Erythroblast (primary cell): ENCODE measurements at places on chromosomes 3 and 15.

DNA sequence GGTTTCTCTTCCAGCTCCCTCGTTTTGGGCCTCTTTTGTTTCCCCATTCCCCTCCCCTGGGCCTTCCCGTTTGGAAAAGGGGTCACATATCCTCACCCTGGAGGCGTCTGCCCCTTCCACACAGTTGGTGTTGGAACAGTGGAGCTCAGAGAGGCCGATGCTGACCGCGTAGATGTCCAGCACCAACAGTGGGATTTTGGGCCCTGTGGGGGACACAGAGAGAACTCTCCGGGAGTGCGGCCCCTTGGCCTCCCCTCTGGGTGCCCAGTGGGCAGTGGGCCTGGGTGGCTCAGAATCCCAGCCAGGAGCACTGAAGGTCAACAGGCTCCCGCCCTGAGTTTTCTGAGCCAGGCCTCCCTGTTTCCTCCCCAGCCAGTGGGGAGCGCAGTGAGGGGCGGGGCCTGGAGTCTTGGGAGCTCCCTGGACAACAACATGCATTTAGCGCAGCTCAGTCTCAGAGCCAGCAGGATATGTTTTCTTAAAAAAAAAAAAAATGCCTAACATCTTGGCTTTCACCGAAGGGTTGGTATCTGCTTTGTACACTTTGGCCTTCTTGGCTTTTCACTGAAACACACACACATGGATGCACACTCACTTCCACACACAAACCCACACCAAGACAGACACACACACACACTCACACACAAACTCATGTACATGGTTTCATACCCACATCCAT is 670 bp upstream of the ISLR start:
- no peak for DNase-seq

DNA sequence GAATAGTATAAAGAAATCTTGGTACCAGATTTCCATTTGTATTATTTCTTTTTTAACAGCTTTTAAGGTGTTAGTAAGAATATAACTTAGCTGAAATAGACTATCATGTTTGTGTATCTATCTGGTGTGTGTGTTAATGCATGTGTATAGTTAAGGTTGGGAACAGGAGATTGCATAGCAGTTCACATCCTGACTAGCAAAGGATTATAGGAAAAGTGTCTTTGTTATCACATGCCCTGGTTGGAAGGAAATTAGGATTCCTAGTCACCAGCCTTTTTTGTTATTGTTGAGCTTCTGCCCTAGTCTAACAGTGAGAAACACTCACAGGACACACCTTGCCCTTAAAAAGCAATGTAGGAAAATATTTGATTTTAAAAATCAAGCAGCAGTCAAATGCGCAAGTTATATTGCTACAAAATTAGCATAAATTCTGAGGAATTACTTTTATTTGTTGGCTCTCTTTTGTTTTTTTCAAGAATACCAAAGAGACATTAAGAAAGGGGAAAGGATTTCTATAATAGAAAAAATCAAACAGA is 58.2 kb downstream of the SETD5 start:
- DNase-seq = no peak

GRCh38 chr3:116087426-116087825 is 357.9 kb downstream of the LSAMP start:
- DNase-seq = no peak

GRCh38 chr3:1532935-1533606 is 440.2 kb downstream of the CNTN6 start:
- DNase-seq = no peak

GRCh38 chr3:154616298-154616697 is 186.3 kb upstream of the GPR149 start:
- DNase-seq = no peak

DNA sequence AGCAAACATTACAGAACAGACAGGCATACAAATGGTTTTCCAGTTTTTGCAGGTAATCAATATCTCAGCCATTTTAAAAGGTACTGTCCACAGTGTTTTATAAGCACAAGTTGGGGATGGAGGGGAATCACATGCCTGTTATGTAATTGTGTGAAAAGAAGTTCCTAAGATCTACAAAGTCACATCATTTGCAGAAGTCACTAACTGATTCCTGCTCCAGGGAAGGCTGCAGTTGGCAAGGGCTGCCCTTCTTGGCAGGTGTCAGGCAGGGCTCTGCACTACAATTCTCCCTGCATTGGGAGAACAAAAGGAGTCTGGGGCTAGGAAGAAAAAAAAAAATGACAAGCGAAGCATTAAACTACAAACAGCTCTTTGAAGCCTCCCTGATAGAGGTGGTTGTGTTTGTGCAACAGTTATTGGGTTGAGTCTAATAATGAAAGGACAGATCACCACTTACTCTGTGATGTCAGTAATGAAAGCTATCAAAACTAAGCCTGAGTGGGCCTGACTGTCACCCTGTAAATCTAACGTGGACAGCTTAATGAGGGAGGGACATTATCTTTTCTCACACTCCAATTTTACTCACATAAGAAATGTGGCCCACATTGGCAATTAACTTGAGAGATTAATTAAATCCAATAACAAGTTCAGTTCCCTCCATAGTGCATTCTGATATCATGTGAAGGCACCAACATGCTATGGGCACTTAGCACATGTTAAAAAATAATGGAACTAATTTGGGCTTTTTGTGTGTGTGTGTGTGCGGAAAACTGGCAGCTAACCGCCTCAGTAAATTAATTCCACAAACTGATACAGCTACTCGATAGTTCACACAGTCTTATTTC is 242.9 kb downstream of the FHIT start:
- DNase-seq = no peak

- no peak for DNase-seq
These were observed 17.3 kb upstream of the BSN start for GRCh38 chr3:49536875-49537533.

DNA sequence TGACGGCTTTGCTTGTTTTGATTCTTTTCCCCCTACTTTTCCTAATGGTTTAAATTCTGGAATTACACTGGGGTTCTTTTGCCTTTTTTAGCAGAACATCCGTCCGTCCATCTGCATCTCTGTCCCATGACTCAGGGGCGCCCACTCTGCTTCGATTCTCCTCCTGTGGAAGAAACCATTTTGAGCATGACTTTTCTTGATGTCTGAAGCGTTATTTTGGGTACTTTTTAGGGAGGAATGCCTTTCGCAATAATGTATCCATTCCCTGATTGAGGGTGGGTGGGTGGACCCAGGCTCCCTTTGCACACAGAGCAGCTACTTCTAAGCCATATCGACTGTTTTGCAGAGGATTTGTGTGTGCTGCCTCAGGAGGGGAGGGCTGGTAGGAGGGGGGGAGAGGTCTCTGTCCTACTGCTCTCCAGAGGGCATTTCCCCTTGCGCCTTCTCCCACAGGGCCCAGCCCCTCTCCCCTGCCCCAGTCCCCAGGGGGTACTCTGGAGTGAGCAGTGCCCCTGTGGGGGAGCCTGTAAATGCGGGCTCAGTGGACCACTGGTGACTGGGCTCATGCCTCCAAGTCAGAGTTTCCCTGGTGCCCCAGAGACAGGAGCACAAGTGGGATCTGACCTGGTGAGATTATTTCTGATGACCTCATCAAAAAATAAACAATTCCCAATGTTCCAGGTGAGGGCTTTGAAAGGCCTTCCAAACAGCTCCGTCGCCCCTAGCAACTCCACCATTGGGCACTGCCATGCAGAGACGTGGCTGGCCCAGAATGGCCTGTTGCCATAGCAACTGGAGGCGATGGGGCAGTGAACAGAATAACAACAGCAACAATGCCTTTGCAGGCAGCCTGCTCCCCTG is 19.5 kb upstream of the BSN start:
- DNase-seq = no peak

GRCh38 chr3:130442284-130442683 is 74.7 kb upstream of the COL6A6 start:
- no peak for DNase-seq

GRCh38 chr15:95635666-95636065 is 694.8 kb upstream of the NR2F2 start:
- no peak for DNase-seq

GRCh38 chr3:65015711-65016110 is 327.9 kb upstream of the ADAMTS9 start:
- no peak for DNase-seq

GRCh38 chr3:88019024-88019423 is 39.8 kb downstream of the CGGBP1 start:
- no peak for DNase-seq

DNA sequence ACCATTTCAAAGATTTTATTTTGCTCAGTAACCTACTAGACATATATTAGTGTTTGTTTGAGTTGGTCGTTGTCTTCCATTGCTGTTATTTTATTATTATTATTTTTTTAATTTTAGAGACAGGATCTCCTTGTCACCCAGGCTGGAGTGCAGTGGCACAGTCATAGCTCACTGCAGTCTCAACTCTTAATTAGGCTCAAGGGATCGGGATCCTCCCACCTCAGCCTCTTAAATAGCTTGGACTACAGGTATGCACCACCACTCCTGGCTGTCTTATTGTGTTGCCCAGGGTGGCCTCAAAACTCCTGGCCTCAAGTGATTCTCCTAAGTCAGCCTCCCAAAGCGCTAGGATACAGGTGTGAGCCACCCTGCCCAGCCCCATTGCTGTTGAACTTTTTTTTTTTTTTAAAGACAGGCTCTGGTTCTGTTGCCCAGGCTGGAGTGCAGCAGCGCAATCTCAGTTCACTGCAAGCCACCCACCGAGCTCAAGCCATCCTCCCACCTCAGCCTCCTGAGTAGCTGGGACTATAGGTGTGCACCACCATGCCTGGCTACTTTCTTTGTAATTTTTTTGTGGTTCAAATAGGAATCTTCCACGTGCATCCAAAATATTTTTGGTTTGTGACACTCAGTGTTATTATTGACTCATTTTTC is 18.2 kb downstream of the SETD5 start:
- DNase-seq = no peak

DNA sequence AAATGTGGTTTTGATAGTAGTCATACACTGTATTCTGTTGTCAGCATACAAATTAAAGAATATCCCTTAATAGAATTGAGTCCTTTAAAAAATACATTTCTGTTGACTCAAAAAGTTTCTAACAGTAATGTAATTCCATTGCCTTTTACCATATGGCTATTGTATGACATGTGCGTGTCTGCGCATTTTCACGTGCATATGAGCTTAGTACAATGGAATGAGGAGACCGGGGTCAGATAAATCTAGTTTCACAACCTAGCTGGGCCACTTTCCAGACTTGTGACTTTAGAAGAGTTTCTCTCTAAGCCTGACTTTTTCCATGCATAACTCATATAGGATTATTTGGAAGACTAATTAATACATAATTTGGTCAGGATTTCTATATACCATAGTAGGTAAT is 38.7 kb downstream of the ZBTB38 start:
- DNase-seq = no peak

- no peak for DNase-seq
These were observed 216.1 kb downstream of the MTHFS start for GRCh38 chr15:79680720-79681119.

DNA sequence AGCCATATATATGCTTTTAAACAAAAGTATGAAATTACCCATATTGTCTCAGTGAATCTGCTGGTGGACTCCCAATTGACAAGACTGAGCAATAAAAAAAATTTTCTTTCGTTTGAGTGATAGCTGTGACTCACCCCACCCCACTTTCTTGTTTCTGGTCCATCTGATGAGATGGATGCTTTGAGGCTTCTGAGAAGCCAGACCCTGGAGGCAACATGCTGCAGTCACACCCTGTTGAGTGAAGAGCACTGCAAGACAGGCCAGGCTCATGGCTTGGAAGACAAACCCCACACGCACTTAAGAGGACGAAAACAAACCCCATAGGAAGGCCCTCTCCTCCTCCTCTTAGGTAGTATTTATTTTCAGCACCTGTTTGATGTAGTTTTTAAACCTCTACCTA is 276.0 kb upstream of the TTC14 start:
- no peak for DNase-seq

- peak; percentile 60 for DNase-seq
These were observed 46.5 kb downstream of the PTPN9 start for GRCh38 chr15:75532413-75533250.

GRCh38 chr3:171199473-171199829 is 172.9 kb upstream of the SLC2A2 start:
- DNase-seq = no peak

DNA sequence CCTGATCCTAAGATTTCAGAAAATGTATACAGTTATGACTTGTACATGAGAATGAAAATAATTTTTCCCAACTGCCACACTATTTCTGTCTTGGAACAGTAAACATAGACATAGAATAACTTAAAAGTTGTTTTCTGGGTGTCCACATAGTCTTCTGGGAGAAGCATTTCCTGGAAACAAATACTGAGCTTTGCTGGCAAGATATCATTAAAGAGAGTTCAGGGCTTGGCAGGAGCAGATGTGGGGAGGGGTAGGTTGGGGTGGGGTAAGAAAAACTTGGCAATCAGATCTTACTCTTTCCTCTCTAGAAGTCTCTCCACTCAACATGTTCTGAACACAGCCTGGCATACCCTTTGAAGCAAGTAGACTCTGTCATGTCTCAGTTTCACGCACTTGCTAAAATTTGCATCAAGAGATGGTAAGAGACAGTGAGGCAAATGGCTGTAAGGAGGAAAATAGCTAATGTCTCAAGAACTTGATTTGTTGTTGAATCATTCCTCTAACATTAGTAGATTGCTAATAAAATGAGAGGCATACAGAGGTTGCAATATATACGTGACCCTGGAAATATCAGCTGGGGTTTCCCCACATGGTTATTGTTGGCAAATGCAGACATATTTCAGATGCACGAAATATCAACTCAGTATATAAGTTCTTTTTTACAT is 27.3 kb upstream of the ABI3BP start:
- peak; percentile 24 for DNase-seq

- DNase-seq = no peak
These were observed 1.3 kb downstream of the ALPK3 start for GRCh38 chr15:84818261-84819131.

DNA sequence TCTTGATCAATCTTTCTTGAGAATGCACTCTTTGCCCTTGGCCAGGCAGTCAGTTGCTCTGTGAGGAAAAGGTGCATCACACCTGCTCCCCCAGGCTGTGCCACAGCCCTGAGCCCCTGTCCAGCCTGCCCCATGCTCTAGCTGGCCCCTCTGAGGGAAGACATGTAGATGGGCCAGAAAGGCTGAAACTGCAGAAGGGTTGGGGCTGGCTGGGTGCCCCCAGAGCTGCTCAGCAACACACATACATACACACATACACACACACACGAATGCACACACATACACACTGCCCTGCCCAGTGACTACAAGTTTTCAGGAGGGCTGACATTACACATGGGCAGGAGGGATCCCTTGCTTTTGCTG is 16.4 kb downstream of the TBC1D21 start:
- DNase-seq = no peak

GRCh38 chr3:113136071-113136470 is 75.3 kb upstream of the BOC start:
- DNase-seq = peak; percentile 34

- DNase-seq = no peak
These were observed 141.9 kb downstream of the NSMCE3 start for GRCh38 chr15:29127506-29128430.

GRCh38 chr3:115670911-115671310 is 47.6 kb downstream of the GAP43 start:
- DNase-seq = no peak

GRCh38 chr3:33687406-33688010 is 30.5 kb downstream of the CLASP2 start:
- no peak for DNase-seq
